Dermis microvascular lymphatic vessel endothelial cell (primary cell): ENCODE measurements at places on chromosomes 12 and 14. TPM values are rescaled to one million over a fixed set of nuclear protein-coding genes. Genes with fewer than 3 reads are reported as not detected.

The ANKRD33 gene
- total RNA-seq: 0.13 and 0.26 TPM in 2 replicates

The CCDC175 gene
- total RNA-seq: not detected in 2 replicates

The ALKBH2 gene
- 4.3 and 5.5 TPM in 2 replicates for total RNA-seq

The ARHGEF25 gene
- 0.77 and 1.6 TPM in 2 replicates for total RNA-seq

The ATP5F1B gene
- total RNA-seq: 504 and 583 TPM in 2 replicates

The PRIMA1 gene
- not detected in 2 replicates for total RNA-seq
